ENCODE measurements at places on chromosomes 13 and 19. TPM values are rescaled to one million over a fixed set of nuclear protein-coding genes. Genes with fewer than 3 reads are reported as not detected.

GRCh38 chr19:11736696-11737095 lies 2.0 kb downstream of the ZNF823 start:
- DNase-seq: peak; percentile 49

- no peak for DNase-seq
Measured at GRCh38 chr19:1560286-1560882, 7.7 kb downstream of the MEX3D start.

GRCh38 chr13:43815204-43815603 lies 28.4 kb upstream of the ENOX1 start:
- no peak for DNase-seq

DNA sequence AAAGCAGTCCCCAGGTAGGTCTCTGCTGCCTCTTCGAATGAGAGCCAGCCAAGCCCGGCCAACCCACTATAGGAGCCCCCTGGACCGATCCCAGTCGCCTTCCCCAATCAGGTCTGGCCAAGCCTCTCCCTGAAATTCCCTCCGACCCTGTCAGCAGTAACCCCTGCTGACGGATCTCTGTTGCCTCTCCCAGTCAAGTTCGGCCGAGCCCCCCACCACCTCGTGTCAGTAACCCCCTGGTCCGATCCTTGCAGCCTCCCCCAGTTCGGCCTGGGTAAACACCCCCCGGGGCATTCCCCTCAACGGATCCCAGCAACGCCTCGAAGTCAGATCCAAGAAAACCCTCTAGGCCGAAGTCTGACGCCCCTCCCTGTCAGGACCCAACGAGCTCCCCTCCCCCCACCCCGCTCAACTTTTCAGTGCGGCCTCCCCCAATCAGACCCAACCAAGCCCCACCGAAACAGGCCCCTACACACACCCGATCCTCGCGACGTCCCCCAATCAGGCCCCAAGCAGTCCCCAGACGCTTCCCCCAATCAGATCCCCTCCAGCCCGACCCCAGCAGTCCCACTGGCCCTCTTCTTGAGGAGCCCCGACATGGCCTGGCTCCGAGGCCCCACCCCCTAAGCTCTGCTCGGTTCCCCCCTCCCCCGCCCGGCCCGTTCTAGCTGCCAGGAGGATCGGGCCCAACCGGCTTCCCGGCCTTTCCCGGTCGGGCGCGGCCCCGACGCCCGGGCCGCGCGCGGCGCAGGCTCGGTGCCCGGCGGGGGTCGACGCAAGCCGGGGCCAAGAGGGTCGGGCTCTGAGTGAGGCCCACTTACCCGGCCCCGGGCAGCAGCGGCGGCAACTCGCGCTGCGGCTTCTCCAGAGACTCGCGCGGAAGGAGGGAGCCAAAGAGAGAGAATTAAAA lies 1.8 kb downstream of the TNPO2 start:
- peak; percentile 73 for DNase-seq

DNA sequence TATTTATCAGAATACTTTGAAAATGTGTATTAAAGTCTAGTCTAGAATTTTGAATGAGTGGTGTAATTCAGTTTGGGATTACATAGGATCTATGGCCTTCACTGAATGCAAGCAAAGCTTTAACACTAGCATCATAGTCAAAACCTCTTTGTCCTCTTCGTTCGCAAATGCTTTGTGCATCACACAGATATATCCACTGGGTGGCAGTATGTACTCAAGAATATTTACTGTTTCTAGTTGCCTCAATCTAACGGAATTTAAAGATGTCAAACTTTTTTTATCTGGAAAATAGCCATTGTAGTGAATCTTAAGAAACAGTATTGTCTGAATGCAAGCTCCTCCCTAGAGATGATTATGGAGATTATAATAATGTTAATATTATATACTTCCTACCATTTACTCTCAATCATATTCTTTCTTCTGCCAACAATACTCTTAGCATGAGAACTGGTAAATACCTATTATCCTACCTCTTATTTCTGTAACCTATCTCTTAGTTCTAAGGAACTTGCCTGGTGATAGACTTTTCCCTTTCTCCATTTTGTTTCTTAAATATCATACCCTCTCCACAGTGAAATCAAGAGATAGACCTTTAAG lies 25.8 kb downstream of the LACC1 start:
- no peak for DNase-seq

DNA sequence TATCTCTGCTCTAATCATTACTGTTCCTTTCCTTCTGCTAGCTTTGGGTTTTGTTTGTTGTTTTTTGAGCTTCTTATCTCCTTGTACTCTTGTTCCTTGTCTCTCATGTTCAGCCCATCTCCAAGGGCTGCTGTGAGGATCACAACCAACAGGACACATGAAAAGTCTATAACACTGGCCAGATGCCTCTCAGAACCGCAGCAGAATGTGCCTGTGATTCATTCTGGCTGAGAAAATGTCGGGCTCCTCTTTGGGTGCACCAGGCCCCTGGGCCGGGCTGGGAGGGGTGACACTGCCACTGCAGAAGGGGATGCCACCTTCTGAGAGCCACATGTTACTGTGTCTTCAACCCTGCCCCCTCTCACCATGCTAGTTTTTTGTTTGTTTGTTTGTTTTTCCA lies 48.0 kb downstream of the GGACT start:
- DNase-seq: no peak

- no peak for DNase-seq
Measured at GRCh38 chr13:101916775-101917474, 464.4 kb downstream of the ITGBL1 start.

GRCh38 chr19:5148794-5149190 lies 179.9 kb downstream of the KDM4B start:
- no peak for DNase-seq

- DNase-seq: no peak
Measured at GRCh38 chr19:57233207-57233606, 2.4 kb downstream of the AURKC start.

DNA sequence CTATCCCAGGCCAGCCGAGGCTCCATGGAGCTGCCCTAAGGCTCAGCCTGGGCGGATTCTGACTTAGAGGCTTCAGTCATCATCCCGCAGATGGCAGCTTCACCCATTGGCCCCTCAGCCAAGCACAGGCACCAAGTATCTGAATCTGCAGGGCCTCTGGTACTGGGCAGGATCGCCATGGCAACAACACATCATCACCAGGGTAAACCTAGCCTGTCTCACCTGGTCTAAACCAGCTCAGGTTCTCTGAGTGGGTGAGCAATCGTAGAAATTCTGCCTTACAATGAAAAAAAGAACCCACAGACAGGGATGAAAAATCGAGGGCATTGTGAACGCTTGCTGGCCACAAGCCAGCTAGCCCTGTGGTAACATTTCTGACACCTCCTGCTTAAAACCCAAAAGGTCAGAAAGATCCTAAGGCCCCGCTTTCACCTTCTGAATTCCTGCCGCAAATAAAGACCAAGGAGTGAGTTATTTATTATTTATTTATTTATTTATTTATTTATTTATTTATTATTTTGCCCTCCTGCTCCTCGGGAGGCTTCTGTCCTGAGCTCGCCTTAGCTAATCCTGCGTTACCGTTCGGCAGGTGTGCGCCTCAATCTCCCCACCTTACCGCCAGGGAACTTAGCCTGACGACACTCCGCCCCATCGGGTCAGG lies 12.0 kb upstream of the CEACAM21 start:
- DNase-seq: no peak

DNA sequence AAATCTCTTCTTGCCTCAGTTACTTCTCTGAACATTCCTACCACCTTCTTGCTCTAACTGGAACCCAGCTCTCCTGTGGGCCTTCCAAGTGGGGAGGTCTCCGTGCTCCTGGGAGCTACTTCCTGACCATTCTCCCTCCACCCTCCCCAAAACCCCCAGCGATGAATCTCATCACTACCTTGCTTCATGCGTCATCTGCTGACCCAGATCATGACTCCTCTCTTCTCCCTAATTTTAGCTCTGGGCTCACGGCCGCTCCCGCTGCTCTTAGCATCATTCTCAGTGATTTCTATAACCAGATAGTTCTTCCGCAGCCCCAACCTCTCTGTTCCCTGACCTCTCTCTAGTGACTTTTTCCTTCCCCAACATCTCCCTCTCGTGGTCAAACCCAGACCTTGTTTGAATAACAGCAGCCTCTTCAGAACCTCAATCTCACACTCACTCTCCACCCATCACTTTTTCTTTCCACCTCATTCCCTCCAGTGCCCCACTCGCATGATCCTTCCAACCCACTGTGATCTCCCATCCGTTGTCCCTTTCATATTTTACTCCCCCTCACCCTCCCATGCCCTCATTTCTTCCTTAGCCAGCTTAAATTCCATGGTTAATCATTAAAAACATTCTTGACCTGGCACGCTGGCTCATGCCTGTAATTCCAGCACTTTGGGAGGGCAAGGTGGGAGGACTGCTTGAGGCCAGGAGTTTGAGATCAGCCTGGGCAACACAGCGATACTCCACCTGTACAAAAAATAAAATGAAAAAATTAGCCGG lies 21.8 kb downstream of the MRPS12 start:
- DNase-seq: no peak

Gene TBXA2R
- total RNA-seq: 4.5 TPM

Gene ZIM2
- total RNA-seq: 0.21 TPM

Gene PROSER3
- total RNA-seq: 51.1 TPM

Gene CNFN
- total RNA-seq: 5.3 TPM

Gene EPS8L1
- total RNA-seq: 64.6 TPM

Gene ZNF534
- total RNA-seq: not detected

Gene TYROBP
- 18.7 TPM for total RNA-seq

Gene CYP4F12
- total RNA-seq: 98.1 TPM

Gene ZNF444
- total RNA-seq: 25.8 TPM

Gene IFNL2
- total RNA-seq: not detected

Gene LILRB3
- 5.6 TPM for total RNA-seq

Gene PEG3
- total RNA-seq: 13.7 TPM
